PC-3 (cell line): ENCODE measurements at places on chromosomes 3 and 15.

GRCh38 chr3:177005718-177006405 is 191.4 kb downstream of the TBL1XR1 start:
- DNase-seq = no peak

- no peak for DNase-seq
Measured at GRCh38 chr3:141371882-141372281, 3.6 kb downstream of the ZBTB38 start.

GRCh38 chr3:195105389-195105788 is 165.6 kb downstream of the XXYLT1 start:
- DNase-seq = peak; percentile 86

GRCh38 chr3:195790901-195791300 is 20.8 kb downstream of the MUC4 start:
- DNase-seq = no peak

DNA sequence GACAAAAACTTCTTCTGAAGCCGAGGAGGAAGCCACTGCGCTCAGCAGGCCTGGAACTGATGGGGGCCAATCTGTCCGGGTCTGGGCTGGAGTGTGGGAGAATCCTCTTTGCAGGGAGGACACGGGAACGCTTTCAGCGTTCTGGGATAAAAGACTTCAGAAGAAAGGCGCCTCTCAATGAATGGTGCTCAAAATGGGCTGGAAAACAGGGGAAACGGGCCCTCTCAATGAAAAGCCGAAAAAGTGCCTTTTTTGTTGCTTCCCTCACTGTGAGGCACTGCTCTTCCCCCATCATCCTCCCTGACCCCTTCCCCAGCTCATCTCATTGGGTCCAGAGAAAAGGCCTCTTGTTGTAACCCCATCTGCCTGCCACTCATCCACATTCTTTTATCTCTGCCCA is 119.5 kb upstream of the LRIG1 start:
- no peak for DNase-seq

GRCh38 chr15:23866832-23867231 is 179.7 kb upstream of the NDN start:
- DNase-seq = peak; percentile 41

- DNase-seq = no peak
Measured at GRCh38 chr15:68224108-68224507, 5.4 kb downstream of the CLN6 start.

DNA sequence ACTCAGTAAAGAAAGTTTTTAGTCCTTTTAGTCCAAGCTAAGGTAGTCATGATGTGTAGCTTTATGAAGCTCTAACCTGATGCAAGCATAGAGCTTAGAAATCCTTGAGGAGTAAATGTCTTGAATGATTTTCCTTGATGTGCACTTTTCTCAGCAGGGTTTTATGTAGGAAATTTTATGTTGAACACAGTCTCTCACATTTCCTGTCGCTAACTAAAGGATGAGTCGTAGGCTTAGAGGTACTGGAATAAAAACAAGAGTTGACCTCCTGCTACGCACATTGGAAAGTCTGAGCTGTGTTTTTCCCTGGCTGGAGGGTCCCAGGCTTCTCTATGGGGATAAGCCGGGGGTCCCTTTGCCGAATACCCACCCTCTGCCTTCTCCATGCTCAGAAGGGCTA is 34.7 kb upstream of the ZPLD1 start:
- DNase-seq = peak; percentile 64

GRCh38 chr15:84955089-84955848 is 26.4 kb upstream of the PDE8A start:
- DNase-seq = peak; percentile 76

GRCh38 chr15:39801641-39802309 is 19.1 kb upstream of the FSIP1 start:
- peak; percentile 65 for DNase-seq

DNA sequence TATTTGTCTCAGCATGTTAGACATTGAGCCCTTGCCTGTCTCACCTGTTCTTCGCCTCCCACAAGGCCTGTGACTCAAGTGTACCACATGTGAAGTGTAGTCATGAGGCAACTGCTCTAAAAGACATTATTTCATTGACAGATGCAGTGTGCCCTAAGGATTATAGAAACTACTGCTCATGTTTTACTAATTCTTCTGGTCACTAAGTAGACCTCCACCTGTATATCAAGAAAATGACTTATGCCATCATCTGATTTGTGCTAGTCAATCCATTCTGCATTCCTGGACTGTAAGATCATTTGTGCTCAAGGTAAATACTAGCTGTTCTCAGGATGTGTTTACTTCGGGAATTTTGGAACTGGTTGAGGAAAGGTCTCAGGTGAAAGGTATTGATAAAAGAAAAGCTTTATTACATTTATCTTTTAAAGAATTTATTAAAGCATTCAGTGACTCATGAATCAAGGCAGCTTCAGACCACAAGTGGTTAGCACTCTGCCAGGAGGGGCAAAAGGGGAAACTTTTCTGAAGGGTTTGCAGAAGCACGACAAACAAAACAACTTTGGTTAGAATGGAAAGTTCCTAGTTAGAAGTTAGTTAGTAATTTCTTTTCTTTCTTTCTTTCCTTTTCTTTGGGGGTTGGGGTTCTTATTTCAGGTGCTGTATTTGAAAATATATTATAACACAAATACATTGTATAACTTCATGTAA is 465.3 kb upstream of the CBLB start:
- peak; percentile 94 for DNase-seq

- DNase-seq = no peak
Measured at GRCh38 chr15:67882487-67883233, 42.8 kb upstream of the RNU6-1 start.

GRCh38 chr3:177306252-177306651 is 109.0 kb upstream of the TBL1XR1 start:
- DNase-seq = peak; percentile 89

DNA sequence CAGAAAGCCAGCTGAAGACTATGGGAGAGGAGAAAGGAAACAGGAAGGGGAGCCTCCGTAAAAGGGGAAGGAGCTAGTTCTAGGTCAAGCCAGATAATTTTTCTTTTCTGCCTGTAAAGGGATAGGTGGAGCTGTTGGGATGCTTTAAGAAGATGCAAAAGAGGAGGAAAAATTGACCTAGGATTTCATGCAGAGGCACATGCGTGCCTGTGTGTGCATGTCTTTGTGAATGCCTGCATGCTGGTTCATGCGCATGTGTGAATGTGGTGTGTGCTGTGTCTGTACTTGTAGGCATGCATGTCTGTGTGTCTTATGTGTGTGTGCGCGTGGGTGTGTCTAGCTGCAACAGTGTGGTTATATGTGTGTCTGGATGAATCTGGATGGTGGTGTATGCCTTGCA is 27.3 kb downstream of the CCDC33 start:
- DNase-seq = no peak

DNA sequence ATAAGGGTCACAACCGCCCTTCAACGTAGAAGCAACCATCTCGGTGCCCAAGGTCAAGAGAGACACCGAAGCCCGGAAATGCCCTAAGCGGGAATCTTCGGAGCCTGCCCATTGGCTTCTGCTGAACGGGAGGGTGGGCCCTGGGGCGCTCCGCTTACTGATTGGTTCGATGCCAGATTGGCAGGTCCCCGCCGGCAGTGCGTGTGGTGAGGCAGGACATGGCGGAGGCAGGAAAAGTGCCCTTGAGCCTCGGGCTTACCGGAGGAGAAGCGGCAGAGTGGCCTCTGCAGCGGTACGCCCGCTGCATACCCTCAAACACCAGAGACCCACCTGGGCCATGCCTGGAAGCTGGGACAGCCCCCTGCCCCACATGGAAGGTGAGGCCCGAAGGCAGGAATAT is at the start of gene REC114:
REC114 (plus strand) TSS at position 197 of the 400 bp plus-strand sequence; CDS start at position 219, 22 bp downstream.
- DNase-seq = no peak

DNA sequence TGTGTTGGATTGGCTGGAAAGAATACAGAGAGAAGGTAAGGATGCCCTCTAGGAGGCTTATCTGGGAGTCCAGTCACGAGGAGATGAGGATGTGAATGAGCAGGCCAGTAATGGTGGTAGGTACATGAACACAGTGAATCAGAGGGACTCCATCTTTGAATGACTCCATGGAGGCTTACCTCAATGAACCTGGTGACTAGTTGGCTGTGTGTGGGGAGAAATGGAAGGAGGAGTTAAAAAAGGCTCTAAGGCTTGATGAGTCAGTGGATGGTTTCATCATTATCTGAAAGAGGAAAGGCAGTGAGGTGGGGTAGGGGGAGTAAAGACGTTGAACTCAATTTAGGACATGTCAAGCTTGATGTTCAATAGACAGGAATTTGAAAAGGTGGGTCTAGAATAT is 61.1 kb downstream of the KCNAB1 start:
- DNase-seq = peak; percentile 72

- no peak for DNase-seq
Measured at GRCh38 chr15:51193526-51193925, 98.8 kb upstream of the TNFAIP8L3 start.

DNA sequence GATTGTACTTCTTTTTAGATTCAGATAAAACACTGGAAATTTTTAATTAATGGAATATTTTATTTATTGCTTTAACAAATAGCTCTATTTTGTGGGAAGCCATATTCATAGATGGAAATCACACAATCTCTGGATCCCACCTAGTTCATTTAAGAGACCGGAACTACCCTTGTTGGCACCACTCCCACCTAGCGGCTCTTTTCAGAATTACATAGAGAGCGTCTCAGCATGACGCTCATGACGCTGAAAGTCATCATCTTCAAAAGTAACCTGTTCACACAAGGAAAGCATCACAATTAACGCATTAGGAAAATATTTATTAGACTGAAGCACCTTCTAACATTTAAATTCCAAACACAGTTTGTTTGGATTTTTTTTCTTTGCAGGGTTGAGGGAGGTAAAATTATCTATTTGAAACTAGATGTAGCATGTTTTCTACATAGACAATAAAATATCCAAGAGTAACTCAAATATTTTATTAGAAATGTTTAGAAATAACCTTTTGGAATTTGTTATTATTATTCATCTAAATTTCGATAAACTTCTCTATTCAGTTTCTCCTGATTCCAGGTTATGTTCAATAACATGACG is 214.9 kb upstream of the ARRDC4 start:
- DNase-seq = peak; percentile 38

DNA sequence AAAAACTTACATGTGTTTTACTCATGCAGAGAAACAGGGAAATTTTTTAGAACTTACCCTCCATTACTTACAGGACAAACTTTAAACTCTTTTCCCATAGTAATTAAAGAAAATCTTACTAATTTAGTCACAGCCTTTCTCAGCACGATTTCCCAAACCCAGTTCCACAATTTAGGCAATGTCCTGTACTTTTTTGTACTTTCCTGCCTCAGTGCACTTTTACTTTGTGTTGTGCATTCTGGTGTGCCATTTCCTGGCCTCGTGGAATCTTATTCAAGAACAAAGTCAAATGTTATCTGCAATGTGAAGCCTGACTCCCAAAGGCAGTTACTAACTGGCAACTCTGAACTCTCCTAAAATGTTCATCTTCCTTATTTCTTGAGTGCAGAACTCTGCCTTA is 1.9 kb downstream of the SLC33A1 start:
- no peak for DNase-seq

DNA sequence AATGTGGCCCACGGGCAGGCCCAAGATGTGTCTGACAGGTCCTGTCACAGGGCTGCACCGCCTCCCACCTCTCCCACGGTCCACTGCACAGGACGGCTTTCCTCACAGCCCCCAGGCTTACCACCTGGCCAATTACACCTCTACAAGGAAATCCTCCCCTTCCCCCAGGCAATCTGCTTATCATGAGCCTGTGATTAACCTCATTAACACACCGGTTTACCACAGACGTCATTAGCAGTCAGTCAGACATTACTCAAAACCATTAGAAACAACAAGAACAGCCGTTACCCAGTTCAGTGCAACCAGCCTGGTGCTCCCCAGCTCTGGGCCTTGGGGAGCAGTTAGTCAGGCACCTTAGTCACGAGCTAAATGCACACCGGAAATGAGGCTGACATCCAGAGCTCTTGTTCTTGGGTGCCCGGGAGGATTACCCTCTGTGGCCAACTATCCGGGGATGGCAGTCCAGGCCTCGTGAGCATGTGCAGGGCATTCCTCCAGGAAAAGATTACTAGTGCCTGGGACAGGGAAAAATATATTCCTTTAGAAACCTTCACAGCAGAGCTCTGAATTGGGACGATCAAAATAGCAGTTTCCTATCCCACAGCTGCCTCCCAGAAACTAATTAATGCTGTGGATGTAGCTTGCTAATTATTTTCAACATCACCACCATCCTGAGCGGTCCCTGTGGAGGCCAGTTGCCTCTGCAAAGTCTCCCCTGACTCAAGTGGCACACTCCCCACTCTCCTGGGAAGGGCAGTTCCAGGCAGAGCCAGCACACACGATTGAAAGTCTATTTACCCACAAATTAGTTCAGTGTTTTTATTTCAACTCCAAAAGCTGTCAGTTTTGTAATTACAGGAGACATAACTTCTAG is 117.4 kb upstream of the ZBED2 start:
- no peak for DNase-seq

DNA sequence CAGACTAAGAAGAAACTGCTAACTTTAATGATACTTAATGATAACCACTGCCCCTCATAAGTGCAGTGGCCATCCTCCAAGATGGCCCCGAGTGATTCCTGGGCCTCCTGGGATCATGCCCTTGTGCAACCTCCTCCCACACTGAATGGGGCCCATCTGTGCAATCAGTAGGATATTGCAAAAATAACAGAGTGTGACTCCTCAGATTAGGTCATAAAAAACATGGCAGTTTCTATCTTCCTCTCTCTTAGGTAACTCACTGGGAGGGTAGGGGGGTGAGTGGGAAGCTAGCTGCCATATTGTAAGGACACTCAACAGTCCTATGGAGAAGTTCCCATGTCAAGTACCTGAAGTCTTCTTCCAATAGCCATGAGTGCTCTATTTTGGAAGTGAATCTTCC is 173.0 kb downstream of the SHQ1 start:
- DNase-seq = no peak

DNA sequence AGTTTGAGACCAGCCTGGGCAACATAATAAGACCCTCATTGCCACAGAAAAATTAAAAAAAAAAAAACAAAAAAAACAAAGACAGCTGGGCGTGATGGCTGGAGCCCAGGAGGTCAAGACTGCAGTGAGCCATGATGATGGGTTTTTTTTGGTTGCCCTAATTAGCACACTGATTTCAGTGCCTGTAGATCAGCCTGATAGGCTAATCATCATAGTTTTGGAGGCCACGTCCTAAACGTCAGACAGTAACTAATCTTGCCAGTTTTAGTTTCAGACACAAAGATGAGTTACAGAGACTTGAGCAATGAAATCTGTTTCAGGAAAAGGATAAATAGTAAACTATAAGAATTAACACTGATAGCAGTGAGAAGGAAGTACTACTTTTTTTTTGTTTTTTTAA is 55.4 kb downstream of the LRCH3 start:
- no peak for DNase-seq

DNA sequence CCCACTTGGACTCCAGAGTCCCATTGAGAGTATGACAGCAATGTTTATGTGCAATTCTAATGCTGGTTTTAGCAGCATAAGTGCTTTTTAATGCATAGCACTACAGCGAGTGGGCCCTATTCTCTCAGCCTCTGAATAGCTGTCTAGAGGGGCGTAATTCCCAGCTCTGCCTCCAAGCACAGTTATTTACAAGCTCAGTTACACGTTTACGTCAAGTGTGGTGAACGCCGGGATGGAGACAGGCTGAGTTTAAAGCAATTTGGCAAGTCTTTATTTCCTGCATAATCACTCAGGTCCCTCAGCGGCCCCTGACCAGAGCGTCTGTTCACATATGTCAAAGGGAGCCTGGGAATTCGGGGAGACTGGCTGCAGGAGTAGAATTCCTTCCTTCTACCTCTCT is 43.9 kb downstream of the SOX14 start:
- DNase-seq = no peak

- peak; percentile 64 for DNase-seq
Measured at GRCh38 chr3:23263796-23264195, 60.7 kb downstream of the UBE2E2 start.
